HTR-8/SVneo (cell line): ENCODE measurements at places on chromosomes 11 and 22.
A peak's percentile ranks its signal among the peaks of the same experiment; 100 is the strongest.

DNA sequence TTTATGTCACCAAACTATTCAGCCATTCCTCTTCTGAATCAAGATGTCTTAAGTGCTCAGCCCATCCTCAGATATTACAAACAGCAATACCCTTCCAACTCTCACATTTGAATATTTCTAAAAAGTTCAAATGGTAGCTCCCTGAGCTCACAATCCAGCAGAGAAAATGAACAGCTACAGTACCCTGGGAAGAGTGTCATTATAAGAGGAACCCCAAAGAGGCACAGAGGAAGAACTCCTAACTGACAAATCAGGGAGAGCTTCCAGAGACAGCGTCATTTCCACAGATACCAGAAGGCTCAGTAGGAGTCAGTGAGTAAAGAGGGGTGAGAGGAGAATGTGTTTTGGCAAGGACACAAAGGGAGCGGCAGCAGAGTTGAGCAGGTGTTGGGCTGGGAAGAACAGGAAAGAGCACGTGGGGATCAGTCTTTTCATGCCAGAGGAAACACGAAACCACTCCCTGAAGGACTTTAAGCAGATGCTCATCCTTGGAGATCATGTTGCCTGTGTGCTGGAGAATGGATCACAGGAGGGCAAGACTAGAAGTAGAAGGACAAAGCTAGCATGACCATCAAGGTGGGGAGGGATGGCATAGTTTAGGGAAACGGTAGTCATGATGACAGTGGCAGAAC, 4.3 kb downstream of the CLTCL1 start:
- DNase-seq: no peak

GRCh38 chr11:83681906-83682610, 395.9 kb upstream of the CCDC90B start:
- DNase-seq: no peak

DNA sequence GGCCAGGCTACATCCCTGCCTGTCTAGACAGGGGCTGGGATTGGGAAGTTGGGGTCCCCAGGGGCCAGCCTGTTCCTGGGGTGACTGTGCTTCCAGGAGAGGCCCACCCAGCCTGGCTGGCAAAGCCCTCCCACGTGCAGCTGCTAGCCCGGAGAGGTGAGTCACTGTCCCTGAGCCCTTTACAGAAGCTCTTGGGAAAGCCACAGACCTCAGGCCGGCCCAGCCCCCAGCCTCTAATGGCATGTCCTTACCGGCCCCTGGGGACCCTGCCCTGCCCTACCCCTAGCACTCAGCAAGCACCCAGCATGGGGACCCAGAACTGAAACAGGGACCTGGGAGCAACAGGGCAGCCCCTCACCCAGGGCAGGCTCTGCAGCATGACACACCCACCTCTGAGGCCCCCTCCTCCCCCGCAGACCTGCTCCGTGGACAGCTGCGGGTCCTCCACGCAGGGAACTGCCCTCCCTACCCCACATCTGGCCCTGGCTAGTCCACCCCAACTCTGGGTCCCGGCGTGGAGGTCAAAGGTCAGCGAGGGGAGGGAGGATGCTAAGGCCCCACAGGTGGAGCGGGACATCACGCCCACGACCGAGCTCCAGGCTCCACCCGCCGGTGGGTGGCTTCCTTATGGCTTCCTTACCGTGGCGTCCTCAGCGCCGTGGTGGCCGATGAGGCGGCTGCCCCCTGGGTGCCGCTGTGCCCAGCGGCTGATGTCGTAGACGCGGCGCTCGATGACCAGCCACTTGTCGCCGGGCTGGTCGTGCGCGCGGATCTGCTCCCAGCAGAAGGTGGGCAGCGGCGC, 615 bp downstream of the FADS3 start:
- peak; percentile 68 for DNase-seq

- no peak for DNase-seq
These were observed 561.9 kb upstream of the ANO5 start for GRCh38 chr11:21630934-21631478.

DNA sequence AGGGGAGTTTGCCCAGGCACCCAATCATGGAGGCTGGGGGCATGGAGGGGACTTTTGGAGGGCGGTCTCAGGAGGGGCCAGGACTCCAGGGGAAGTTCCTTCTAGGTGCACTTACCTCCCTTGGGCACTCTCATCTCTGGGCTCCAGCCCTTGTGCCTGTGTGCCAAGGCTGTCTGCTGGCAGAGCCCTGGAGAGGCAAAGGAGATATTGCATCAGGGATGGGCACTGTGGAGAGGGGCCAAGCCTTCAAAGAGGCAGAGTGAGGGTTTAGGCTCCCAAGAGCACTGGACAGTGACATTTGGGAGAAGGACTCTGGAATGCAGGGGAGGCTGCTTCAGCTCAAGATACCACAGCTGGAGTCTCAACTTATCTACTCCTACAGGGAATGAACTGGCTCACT, 32.2 kb upstream of the TFIP11 start:
- no peak for DNase-seq

- peak; percentile 41 for DNase-seq
These were observed 24.2 kb downstream of the OR5B17 start for GRCh38 chr11:58334708-58335107.

DNA sequence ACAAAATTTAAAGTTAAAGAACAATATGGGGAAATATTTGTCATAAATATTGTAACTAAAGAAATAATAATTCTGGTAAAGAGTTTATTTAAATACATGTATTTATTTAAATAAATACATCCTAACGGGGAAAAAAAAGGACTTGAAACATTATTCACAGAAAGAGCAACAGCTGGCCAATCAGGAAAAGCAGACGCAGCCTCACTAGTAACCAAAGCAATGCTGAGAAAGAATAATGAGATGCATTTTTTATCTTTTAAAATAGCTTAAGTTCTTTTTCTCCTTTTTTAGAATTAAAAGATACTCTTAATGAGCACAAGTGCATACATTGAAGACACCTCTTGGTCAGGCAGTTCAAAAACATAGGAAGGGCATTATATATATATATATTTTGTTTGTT, 2.6 kb upstream of the LTO1 start:
- no peak for DNase-seq

- no peak for DNase-seq
These were observed 18.8 kb downstream of the ZFP91 start for GRCh38 chr11:58597486-58598144.

DNA sequence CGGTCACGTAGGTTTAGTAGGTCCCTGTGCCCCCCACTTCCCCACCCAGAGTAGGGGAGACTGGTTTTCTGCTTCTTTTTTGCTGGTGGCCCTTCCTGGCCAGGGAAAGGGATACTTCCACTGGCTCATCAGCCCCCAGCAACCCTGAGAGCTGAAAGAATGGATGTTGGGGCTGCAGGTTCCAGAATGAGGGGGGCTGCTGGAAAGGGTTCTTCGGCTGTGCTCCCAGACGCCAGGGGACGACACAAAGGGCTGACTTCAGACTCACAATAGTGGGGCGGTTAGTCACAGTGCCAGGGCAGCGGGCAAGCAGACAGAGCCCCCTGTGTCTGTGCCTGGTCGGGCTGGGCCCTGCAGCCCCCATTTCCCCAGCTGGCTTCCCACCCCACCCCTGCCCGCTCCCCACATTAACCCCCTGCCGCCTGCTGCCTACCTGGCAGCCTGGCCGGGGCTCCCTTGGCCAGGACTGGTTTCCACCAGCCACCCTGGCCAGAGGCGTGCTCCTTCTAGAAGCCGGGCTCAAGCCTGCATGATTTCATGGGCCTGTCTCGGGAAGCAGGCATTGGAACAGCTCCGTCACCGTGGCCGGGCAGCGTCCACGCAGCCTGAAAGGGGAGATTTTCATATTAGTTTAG, 79.1 kb upstream of the WNT7B start:
- DNase-seq: no peak

DNA sequence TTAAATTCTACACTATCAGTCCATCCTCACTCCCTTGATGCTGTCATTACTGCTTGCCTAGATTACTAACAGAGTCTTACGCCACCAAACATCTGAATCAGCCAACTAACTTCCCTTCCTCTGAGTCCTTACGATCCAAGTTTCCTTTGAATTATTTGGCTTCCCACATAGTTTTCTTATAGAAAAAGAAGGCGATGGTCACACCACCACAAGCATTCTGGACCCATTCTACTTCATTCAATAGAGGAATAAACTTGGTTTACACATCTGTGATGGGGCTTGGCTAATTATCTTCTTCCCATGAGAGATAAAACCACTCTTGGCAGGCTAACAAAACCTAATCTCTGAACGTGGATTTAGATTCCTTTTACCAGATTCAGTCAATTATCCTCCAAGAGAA, 35.0 kb downstream of the INTS4 start:
- no peak for DNase-seq

- DNase-seq: no peak
These were observed 6.6 kb downstream of the MPPED2 start for GRCh38 chr11:30579415-30580175.

DNA sequence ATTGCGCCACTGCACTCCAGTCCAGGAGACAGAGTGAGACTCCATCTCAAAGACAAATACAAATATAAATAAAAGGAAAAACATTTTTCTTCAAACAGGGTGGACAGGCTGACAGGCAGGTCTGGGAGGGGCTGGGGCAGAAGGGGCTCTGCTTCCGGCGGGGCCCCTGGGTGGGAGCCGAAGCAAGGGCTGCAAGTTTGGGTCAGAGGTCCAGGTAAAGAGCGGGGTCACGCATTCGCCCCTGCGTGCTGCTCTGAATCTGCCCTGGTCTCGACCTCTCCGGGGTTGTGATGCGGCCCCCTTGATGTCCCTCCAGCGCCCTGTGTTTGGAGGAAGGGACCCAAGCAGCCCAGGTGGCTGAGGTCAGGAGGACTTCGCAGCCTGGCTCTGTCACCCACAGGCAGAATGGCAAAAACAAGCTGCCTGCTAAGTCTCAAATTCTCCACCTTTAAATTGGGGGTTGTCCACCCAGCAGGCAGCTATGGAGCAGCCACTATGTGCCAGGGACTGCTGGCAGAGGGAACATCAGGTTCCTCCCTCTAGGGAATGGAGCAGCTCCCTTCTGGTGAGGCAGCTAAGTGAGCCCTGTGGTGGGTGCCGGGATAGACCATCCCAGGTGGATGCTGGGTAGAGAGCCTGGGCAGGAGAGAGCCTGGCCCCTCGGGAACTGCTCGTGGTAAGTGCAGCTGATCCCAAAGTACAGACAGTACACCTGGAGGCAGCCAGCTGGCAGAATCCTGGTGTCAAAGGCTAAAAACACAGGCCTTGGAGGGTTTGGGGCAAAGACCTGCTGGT, 10.3 kb upstream of the PHF21B start:
- DNase-seq: no peak

GRCh38 chr22:37976547-37976946, 7.8 kb downstream of the SOX10 start:
- DNase-seq: no peak

DNA sequence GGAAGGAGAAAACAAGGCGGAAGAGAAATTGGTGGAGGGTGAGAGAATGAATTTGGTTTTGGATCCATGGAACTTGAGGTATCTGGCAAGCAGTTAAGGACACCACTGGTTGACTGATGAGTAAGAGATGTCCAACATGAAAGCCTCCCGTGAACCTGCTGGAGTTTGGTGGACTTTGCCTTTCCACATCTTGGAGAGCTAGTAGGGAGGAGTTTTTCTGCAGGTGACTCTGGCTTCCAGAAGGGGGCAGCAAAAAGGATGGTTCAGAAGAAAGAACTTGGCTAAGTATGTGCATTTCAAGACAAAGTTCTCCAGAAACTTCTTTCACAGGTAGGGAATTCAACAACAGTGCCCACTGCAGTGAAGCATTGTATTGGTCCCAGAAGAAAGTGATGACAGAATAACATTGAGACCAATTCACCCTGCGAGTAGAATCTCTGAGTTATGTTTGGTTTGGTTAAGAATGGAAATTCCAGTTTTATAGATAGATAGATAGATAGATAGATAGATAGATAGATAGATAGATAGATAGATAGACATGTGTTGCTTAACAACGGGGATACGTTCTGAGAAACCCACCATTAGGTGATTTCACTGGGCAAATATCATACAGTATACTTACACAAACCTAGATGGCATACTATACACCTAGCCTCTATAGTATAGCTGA, 28.5 kb downstream of the DCDC1 start:
- no peak for DNase-seq
